Naive thymus-derived CD8-positive, alpha-beta T cell (primary cell): ENCODE measurements at places on chromosomes 12 and 14.
A peak's percentile ranks its signal among the peaks of the same experiment; 100 is the strongest.

DNA sequence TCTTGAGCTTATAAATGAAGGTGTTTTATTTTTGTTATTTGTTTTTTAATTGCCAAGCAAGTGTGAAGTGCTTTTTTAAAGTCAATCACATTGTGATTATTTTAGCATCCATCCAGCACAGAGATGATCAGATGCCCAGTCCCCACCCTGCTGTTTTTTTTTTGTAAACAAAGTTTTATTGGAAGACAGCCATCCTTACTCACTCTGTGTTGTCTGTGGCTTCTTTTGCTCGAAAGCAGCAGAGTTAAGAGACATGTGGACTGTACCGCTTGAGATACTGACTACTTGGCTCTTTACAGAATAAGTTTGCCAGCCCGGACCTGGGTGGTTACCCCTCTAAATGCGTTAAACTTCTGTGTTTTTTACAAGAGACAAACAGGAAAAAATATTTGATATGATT is 30.9 kb upstream of the AMN start:
- no peak overlapping the region for H3K27ac ChIP-seq
- no peaks in the 10 kb centered on the region for H3K27me3 ChIP-seq
- H3K36me3 ChIP-seq: peaks cover 10% of the 10 kb centered on the region
- no peak for DNase-seq
- no peaks in the 10 kb centered on the region for H3K4me1 ChIP-seq

DNA sequence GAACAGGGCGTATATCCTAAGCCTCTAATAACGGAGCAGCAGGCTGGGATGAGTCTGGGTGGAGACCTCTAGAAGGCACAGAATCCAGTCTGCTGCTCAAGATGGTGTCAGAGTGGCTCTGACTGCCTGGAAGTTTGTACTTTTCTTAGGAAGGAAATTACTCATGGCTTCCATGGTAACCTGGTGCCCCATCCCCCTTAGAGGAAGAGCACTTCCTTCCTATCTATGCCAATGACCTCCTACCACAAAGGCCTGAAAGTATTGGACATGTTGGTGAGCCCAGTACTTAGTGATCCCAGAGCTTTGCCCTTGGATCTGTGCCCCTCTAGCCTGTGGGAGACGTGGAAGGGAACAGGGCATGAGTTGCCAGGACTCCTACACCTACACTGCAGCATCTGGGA is 1.5 kb downstream of the BATF start:
- peak overlapping the region; percentile 94 for H3K4me3 ChIP-seq
- DNase-seq: no peak

GRCh38 chr14:104435147-104436046 is 144.2 kb upstream of the C14orf180 start:
- DNase-seq: no peak
- peaks cover 8% of the 10 kb centered on the region for H3K27me3 ChIP-seq
- peaks cover 6% of the 10 kb centered on the region for H3K4me1 ChIP-seq
- H3K36me3 ChIP-seq: no peaks in the 10 kb centered on the region
- no peak overlapping the region for H3K27ac ChIP-seq

DNA sequence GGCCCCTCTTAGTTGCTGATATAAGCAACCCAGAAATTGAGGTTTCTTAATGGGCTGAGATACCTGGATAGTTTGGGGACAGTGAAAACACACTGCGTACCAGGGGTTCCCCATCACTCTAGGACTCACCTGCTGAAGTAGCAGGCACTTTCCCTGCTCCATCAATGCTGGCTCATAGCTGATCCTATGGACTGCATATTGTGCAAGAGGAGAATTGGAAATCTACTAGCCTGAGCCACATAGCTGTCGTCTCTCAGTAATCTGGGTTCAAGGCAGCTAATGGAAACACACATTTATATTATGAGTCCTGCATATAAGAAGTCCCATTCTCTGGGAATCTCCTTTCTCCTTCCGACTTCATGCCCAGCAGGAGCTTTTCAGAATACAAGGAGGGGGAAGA is 7.3 kb upstream of the DUSP6 start:
- no peak for DNase-seq
- H3K27me3 ChIP-seq: peaks cover 21% of the 10 kb centered on the region
- no peaks in the 10 kb centered on the region for H3K36me3 ChIP-seq
- H3K4me3 ChIP-seq: no peak overlapping the region

- no peaks in the 10 kb centered on the region for H3K36me3 ChIP-seq
- H3K27me3 ChIP-seq: no peaks in the 10 kb centered on the region
- no peak overlapping the region for H3K27ac ChIP-seq
- no peaks in the 10 kb centered on the region for H3K4me1 ChIP-seq
Observed at GRCh38 chr12:99259040-99259934, 388.3 kb upstream of the GARIN6 start.

DNA sequence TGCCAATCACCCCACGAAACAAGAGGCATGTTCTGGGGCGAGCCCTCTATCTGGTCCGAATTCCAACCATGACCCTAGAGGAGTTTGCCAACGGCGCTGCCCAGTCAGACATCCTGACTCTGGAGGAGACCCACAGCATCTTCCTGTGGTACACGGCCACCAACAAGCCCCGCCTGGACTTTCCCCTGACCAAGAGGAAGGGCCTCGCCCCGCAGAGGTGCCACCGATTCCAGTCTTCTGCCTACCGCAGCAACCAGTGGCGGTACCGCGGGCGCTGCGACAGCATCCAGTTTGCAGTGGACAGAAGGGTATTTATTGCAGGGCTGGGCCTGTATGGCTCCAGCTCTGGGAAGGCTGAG is 1.7 kb downstream of the BTBD6 start:
- peaks cover 25% of the 10 kb centered on the region for H3K36me3 ChIP-seq
- H3K27ac ChIP-seq: peak overlapping the region; percentile 80
- H3K4me1 ChIP-seq: peaks cover 37% of the 10 kb centered on the region
- no peak for DNase-seq
- H3K4me3 ChIP-seq: peak overlapping the region; percentile 81
